ENCODE measurements at places on chromosomes 6 and 20.

DNA sequence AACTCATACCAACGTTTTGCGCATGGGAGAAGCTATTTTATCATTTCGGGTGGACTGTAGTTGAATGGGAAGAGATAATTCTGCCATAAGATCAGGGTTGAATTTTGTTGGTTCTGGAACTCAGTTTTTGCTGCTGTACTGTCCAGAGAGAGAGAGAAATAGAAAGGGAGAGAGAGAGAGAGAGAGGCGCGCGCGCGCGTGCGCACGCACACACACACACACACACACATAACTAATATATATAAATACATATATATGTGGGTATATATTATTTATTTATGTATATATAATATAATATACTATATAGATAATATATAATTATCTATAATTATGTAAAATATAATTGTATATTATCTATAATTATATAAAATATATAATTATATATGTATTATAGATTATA lies 21.9 kb downstream of the ATRN start:
- no peaks in the 10 kb centered on the region for H3K4me1 ChIP-seq
- H3K36me3 ChIP-seq, result peaks cover 18% of the 10 kb centered on the region
- H3K27ac ChIP-seq, result no peak overlapping the region
- peaks cover 3% of the 10 kb centered on the region for H3K27me3 ChIP-seq
- DNase-seq, result no peak
- no peak overlapping the region for H3K4me3 ChIP-seq

DNA sequence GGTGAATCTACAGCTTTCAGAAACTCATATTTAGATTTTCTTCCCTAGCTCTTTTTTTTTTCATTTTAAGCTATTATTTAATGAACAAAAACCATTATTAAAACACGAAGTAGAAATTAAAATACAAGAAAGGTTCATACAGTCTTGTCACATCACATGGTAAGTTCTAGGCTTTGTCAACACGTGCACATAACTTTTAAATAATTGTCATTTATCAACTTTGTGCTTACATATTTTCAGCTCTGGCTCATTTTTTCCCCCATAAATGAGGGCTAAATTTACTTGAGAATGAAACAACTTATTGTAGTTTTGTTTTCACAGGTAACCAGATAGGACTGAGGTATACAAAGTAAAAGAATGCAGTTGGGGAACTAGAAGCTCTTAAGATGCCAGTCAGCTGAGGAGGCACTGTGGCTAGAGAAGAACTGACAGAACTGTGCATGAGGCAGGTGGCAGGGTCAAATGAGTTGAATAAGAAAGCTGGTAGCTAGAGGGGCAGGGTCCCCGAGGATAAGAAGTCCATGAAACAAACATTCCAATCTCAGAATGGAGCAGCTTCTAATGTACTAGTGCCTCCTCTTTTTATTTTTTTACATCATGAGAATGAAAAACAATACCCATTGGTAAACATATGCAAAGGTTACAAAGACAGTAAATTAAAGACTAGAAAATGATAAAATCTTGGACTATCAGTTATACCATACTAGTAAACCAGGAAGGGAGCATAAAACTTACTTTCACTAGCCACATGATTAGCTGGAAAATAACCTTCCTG lies 141.5 kb downstream of the MYB start:
- no peak for DNase-seq
- H3K4me3 ChIP-seq, result no peak overlapping the region
- H3K4me1 ChIP-seq, result peaks cover 12% of the 10 kb centered on the region
- H3K27me3 ChIP-seq, result no peaks in the 10 kb centered on the region
- H3K36me3 ChIP-seq, result no peaks in the 10 kb centered on the region

GRCh38 chr6:95135182-95135581 lies 442.2 kb upstream of the MANEA start:
- H3K27ac ChIP-seq, result no peak overlapping the region
- no peak for DNase-seq
- no peaks in the 10 kb centered on the region for H3K4me1 ChIP-seq
- H3K27me3 ChIP-seq, result no peaks in the 10 kb centered on the region

GRCh38 chr6:11485271-11485670 lies 52.3 kb upstream of the TMEM170B start:
- no peak overlapping the region for H3K27ac ChIP-seq
- H3K4me1 ChIP-seq, result peaks cover 15% of the 10 kb centered on the region
- no peak overlapping the region for H3K4me3 ChIP-seq
- H3K27me3 ChIP-seq, result no peaks in the 10 kb centered on the region

DNA sequence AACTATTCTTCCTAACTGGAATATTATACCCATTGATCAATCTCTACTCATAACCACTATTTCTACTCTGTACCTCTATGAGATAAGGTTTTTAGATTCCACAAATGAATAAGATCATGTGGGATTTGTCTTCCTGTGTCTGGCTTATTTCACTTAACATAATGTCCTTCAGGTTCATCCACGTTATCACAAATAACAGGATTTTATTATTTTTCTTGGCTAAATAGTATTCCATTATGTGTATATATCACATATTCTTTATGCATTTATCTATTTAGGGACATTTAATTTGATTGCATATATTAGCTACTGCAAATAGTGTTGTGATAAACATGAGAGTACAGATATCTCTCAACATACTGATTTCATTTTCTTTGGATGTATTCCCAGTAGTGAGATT lies 823.0 kb upstream of the ADGRB3 start:
- no peaks in the 10 kb centered on the region for H3K27me3 ChIP-seq
- H3K27ac ChIP-seq, result no peak overlapping the region
- H3K4me1 ChIP-seq, result no peaks in the 10 kb centered on the region
- no peak for DNase-seq

- peak; percentile 99 for DNase-seq
- H3K4me1 ChIP-seq, result peaks cover 17% of the 10 kb centered on the region
- peak within 1 kb of the TSS; percentile 98 for H3K4me3 ChIP-seq
- H3K36me3 ChIP-seq, result peaks cover 26% of the 10 kb centered on the region
- no peaks in the 10 kb centered on the region for H3K27me3 ChIP-seq
Measured at GRCh38 chr6:43629104-43629504, at the start of gene GTPBP2. Gene GTPBP2, minus strand, starts transcription at chr6:43629264. Its CDS starts 102 bp downstream, at chr6:43629162.

DNA sequence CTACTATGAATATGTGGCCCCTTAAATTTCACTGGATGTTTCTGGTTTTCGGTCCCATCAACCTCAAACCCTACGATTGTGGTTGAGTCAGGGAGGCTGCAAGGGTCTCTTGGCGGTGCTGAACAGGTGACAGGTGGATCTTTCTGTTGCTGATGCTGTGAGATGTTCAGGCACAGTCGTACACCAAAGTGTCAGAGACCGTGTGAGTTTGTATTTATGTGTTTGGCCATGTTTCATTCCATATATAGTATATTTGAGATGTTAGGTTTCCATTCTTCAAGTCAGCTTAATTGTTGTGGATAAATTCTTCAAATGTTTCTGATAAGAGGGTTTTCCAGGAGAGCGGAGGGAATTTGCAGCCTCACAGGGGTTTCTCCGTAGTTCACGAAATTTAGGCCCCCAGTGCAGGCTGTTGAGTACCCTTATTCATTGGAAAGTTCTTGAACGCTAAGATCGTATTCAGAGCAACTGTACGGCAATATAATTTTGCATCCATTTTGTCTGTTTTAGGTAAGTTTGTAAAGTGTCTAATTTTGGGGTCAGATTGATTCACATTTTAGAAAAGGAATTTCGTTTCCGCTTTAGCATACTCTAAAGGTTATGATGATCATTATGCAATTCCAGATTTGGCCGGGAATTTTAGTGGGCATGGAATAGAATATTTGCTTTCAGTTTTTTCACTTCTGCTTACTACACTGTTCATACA lies 1.2 kb downstream of the TAB2 start:
- peak overlapping the region; percentile 93 for H3K4me3 ChIP-seq
- no peak for DNase-seq
- no peaks in the 10 kb centered on the region for H3K36me3 ChIP-seq
- peaks cover 46% of the 10 kb centered on the region for H3K4me1 ChIP-seq

DNA sequence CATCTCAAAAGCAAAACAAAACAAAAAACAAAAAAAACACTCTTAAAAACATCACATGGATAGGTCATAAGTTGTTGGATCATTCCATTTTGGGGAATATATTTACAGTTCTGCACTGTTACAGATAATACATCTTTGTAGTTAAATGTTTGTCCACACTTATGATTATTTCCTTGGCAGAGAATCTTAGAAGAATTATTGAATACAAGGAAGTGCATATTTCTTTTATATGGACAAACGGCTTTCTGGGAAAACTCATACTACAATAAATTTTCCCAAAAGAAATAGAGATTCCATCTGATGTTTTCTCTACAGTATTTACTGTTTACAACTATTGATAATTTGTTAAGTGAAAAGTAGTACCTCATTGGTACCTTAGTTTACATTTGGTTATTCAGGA lies 33.8 kb downstream of the GMPR start:
- H3K27me3 ChIP-seq, result no peaks in the 10 kb centered on the region
- H3K4me3 ChIP-seq, result no peak overlapping the region
- H3K36me3 ChIP-seq, result no peaks in the 10 kb centered on the region
- H3K4me1 ChIP-seq, result peaks cover 4% of the 10 kb centered on the region
- DNase-seq, result no peak

- H3K4me3 ChIP-seq, result no peak overlapping the region
- H3K27ac ChIP-seq, result no peak overlapping the region
- H3K4me1 ChIP-seq, result no peaks in the 10 kb centered on the region
- H3K36me3 ChIP-seq, result peaks cover 8% of the 10 kb centered on the region
- DNase-seq, result no peak
- H3K27me3 ChIP-seq, result no peaks in the 10 kb centered on the region
Measured at GRCh38 chr6:66851930-66852329, 1144.9 kb upstream of the EYS start.

DNA sequence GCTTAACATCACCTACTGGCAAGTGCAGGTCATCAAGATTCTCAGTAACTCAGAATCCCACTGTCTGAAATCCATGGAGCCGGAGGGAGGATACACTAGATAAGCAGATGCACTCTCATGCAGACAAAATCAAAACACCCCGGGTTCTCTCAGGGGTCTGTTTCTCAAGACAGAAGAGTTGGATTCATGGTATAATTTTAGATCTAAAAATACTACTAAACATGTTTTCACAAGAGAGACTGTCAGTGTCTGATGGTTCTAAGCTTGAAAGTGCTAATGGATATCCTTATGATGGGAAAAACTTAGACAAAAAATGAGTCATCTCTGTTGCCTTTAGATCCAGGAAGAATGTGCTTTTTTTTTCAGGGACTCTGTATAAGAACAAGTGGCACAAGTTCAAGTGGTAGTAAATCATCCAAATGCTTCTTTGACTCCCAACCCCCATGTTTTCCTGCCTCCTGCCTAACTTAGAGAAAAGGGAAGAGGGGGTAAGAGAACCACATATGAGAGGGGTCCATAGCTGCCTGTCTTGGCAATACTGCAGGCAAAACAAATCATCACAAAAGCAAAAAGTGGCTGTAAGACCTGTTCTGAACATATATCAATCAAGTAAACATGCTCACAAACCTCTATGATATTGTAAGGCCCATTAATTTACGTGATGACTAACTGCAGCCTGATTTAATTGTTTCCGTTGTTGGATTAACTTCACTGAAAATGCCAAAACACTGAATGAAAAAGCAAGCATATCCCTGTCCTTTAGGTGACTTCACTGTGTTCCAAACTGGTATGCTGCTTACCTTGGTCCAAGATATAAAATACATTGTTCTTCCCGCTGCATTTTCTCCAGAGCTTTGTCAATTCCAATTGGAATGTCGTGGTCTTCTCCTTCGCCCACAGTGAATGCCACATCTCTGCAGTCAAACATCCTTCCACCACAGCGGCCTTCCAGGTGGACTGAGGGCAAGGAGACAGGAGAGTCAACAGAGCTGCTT lies 84.0 kb upstream of the TULP1 start:
- H3K4me1 ChIP-seq, result peaks cover 18% of the 10 kb centered on the region
- no peak overlapping the region for H3K27ac ChIP-seq
- no peak overlapping the region for H3K4me3 ChIP-seq
- H3K36me3 ChIP-seq, result peaks cover 5% of the 10 kb centered on the region
- no peak for DNase-seq
- H3K27me3 ChIP-seq, result no peaks in the 10 kb centered on the region

DNA sequence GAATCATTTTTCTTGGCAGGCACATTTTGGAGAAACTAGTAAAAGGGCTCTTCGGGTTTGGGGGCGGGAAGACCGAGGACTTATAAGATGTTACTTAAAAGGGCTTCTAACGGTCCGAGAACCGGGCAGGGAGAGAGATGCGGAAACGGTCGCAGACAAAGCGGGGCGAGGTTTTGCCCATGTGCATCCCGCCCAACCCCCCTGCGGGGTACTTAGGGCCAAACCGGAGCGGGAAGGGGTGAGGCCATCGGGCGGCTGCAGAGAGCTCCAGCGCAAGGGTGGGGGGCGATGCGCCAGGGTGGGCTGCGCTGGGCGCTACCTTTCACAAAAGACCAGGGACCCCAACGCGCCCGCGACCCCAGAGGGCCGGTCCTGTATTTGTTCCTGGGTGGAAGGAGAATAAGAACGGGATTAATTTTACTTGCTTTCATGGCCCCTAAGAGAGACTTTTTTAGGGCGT lies 616 bp downstream of the TUBB start:
- H3K27me3 ChIP-seq, result no peaks in the 10 kb centered on the region
- peak overlapping the region; percentile 99 for H3K4me3 ChIP-seq
- peaks cover 55% of the 10 kb centered on the region for H3K36me3 ChIP-seq
- peaks cover 55% of the 10 kb centered on the region for H3K4me1 ChIP-seq
- H3K27ac ChIP-seq, result peak overlapping the region; percentile 100

DNA sequence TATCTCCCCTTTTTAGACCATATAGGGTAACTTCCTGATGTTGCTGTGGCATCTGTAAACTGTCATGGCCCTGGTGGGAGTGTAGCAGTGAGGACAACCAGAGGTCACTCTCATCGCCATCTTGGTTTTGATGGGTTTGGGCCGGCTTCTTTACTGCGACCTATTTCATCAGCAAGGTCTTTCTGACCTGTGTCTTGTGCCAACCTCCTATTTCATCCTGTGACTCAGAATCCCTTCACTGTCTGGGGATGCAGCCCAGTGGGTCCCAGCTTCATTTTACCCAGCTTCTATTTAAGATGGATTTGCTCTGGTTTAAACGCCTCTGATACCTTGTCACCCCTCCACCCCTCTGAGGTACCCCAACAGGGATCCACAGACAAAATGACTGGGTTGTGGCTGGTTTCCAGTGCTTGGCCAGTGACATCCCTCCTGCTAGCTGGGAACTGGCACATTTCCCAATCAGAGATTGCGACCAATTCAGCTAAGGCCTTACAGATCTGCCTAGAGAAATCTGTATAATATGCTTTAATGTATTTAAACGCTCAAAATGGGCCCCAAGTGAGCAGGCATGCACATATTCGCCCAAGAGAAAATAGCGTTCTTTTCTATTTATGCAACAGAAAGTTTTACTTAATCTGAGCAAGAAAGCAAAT lies 315.6 kb upstream of the QKI start:
- H3K36me3 ChIP-seq, result peaks cover 22% of the 10 kb centered on the region
- H3K4me1 ChIP-seq, result peaks cover 61% of the 10 kb centered on the region
- H3K4me3 ChIP-seq, result no peak overlapping the region
- H3K27ac ChIP-seq, result no peak overlapping the region

- no peak for DNase-seq
- peaks cover 6% of the 10 kb centered on the region for H3K27me3 ChIP-seq
- H3K36me3 ChIP-seq, result peaks cover 2% of the 10 kb centered on the region
- H3K27ac ChIP-seq, result no peak overlapping the region
Measured at GRCh38 chr20:64242797-64243475, 12.6 kb upstream of the PCMTD2 start.
